ENCODE measurements at places on chromosomes 12 and 14.

- DNase-seq = no peak
These were observed 8.6 kb downstream of the GLTP start for GRCh38 chr12:109871668-109872314.

- DNase-seq = peak; percentile 48
These were observed 49.5 kb downstream of the ATP2A2 start for GRCh38 chr12:110330544-110330943.

DNA sequence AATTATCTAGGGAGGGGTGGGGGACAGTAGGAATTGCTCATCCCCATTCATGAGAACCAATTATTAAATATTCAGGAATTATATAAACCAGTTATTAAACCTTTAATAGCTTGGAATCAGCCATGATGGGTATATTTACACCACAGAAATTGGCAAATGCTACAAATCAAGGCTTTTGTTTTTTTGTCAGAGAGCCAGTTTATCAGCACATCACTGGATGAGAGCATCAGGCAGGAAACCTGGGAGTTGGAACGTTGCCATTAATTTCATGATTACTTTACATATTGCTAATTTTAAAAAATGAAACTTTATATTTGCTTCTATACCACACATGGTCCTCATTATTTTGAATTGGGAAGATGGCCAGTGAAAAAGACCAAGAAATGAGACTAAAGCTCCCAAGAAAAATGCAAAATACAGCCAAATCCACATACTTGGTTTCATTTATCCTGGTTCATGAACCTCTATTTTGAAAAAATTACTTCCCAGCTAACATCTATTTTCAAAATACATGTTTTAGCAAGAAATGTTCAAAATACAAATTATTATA is 48.4 kb downstream of the ATL1 start:
- DNase-seq = no peak

DNA sequence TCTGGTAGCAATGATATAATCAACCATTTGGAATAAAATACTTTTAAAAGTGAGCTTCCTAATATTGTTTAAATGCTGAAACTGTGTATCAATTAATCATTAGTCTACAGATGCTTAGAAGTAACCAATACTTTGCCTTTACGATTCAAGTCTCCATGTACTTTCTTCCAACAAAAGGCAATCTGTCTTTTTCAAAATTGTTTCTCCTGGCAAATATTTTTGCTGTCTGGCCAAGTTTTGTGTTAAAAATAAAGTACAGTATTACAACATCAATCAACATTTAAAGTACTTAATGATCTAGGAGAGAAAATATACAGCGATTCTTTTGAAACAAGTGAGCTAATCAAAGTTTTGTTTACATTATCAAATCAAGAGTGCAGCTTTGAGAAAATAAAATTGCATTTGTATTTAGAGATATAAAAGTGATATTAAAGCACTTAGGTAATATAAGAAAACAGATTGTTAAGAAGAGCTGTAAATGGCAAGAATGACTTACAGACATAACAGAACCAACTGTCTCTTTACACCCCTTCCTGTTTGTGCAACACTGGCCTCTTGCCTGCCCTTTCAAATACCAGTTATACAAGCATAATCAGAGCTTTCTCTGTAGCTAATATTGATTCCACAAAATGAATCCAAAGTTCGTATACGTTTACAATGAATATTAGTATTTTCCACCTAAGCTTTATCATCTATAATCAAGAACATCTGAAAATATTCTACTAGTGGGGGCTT is 38.2 kb upstream of the FBLN5 start:
- DNase-seq = no peak

DNA sequence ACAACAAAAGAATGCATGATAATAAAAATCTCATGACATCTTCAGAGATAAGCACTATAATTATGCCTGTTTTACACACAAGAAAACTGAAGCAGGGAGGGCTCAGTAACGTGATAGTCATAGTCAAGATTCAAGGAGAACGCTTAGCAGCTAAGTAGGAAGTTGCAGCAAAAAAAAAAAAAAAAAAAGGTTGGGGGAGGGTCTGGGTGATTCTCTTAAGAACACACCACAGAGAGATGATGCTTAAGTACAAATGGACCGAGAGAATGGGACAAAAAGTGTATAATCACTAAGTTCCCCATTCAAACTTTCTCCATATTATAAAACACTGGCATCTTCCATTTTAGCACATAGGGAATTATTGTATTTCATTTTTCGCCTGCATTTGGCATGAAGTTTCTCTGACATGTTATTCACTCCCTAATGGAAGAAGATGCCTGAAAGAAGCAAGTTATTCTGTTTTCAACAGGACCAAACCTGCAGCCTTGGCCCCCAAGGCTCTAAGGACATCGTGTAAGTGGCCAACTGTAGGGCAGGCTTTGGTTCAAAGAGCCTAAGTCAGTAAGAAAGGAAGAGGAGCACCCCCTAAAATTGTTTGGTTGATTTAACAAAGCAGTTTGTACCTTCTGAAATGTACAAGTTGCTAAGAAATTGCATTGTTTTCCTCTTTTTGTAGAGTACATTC is 142.9 kb upstream of the TMPO start:
- DNase-seq = no peak

GRCh38 chr14:22163051-22163450 is 426.0 kb downstream of the DAD1 start:
- DNase-seq = no peak

DNA sequence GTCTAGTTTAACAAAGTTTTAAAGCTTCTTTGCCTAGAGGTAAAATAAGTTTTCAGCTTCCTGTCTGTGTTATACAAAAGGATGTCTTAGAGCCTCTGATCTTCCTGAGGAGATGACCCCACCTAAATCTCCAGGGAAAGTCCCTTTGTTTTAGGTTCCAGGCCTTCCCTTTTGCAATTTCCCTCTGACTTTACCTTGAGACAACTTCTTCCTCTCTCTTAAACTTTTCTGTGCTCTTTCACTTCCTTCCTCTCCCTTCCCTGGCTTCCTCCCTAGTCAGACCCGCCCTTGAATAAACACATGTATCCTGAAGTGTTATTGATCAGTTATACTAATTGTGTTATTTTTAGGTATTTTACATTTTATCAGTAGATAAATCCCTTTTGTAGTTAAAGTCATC is 134.8 kb downstream of the DYRK2 start:
- no peak for DNase-seq

DNA sequence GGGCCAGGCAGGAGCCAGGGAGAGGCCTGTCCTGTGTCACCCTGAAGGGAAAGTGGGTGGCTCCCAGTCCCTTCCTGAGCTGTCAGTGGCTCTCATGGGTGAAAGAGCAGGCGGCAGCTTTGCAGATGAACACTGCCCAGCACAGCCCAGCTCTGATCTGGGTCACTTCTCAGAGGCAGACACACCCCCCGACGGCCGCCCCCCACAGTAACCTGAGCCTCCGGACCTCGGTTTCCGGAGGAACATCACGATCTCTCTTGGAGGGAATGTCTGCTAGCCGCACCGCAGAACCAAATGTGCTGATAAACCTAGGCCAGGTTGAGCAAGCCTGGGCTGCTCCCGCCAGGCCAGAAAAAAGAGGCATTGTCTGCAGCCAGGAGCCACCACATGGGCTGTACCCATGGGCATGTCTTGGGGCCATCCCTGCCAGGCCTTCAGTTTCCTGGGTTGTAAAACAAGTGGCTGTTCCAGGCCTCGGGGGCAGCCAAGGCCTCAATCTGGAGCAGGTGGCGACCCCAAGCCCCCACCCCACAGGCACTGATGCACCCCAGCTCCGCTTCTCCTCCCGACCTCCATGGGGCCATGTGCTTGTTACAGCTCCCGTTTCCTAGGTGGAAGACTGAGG is 57.6 kb downstream of the NCOR2 start:
- DNase-seq = peak; percentile 70

DNA sequence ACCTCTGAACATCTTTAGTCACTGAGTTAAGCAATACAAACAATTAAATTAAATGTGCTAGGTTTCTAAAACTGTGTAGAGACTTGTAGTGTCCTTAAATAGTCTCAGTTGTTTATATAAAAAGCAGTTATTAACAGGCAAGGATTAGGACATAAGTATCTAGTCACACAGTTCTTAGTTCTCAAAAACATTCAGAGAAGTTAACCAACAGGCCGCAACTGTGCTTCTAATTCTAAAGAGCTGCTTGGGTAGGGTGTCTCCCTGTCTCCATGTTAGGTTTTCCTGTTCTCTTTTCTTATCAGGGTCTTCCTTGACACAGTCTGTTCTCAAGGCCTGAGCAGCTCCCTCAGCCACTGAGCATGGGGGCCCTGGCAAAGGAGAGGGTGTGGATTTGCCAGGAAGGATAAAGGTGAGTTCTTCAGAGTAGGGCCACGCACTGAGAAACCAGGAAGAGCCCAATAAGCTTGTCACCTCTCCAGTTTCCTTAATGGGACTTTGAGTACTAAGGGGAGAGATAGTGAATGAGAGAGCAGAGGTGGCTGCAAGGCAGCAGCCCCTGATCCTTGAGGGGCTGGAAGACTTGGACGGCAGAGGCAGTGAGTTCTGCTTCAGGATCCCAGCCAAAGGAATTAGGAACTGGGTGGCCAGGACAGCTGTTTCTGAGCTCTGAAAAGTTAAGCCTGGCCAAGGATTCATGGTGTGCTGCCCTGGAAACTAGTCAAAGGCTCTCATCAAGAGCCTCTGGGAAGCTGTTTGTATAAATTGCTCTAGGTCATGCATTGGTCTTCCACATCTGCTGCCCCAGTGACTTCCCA is 177.3 kb downstream of the MYRFL start:
- DNase-seq = no peak

DNA sequence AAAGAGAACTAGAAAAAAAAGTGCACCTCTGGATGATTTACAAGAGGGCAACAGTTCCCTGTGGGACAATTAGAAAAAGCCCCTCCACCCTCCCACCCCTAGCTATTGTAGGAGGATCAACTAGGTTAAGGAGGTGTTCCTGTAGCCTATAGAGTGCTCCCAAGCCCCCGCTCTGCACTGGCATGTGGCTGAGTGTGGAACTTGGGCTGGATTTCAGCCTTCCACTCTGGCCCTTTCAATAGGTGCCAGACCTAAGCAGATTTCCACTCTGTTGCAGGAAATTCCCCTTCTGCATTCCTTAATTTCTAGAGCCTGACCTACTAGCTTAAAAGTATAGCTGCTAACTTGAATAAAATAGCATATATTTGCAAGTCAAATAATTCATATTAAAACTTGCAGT is 2.8 kb downstream of the NFATC4 start:
- no peak for DNase-seq

GRCh38 chr12:93379981-93380361 is 2.2 kb downstream of the NUDT4 start:
- DNase-seq = no peak

DNA sequence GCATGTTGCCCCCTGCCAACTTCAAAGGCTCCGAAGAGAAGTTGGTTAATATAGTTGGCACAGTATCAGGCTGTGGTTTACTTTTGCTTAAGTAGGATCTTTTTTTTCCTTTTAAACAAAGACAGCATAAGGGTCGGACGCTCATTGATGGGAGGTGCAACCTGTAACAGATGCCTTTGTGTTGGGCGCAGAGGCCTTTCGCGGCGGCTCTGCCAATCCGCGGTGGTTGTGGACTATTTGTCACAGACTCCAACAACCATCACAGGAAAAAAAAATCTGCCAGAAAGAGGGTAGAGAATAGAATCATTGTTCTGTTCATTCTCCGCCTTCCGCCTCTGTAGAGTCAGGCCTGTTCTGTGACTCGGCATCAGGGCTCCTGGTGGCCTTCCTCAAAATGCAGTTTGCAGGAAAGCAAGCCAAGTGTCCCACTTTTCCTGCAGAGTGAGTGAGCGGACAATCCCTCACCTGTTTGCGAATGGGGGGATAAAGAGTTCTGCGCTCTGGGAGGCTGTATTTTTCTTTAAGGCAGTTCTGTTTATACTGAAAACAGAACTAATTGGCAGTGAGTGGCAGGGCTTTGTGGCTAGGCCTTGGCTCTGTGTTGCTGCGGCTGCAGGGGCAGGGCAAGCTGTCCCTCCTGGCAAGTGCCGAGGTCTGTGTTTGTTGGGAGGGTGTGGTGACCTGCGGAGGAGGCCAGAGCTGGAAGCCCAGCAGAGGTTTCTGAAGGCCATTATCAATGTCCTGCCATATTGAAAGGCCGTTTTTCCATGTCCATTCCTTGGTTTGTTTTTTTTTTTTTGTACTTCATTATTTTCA is 83.0 kb upstream of the PIWIL1 start:
- peak; percentile 77 for DNase-seq

DNA sequence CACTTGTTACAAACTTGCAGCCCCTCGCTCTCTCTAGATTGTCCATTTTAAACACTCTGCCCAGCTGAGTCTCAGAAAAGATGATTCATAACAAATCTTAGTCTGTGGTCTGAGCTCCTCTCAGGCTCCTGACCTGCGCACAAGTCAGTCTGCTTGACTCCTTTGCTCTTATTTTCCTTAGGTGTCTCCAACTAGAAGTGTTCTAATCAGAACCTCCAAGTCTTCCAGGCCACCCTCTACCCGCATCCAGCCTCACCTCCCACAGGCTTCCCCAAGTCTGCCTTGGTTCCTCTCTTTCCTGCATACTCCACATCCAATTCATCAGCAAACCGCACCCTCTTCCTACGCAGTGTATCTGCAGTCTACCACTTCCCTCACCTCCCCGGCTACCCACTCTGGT is 42.4 kb upstream of the BDKRB2 start:
- no peak for DNase-seq

DNA sequence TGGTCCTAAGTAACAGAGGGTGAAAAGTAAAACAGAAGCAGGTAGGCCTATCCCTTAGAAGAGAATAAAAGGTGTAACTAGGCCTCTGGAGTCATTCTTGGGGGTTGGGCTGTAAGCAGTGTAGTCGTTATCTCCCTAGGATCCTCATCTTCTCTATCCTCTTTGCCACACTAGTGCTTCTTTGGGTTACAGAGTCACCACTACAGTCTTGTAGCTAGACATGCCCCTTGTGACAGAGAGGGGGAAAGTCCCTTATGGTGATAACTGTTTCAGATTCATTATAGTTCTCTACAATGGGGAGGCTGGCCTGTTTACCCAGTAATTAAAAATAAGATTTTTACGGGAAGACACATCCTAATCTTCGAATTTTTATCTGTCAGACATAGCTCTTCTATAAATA is 16.4 kb upstream of the SRP54 start:
- no peak for DNase-seq

GRCh38 chr14:87869619-87870583 is 123.1 kb downstream of the GALC start:
- DNase-seq = no peak

GRCh38 chr12:113577464-113578129 is 105.9 kb upstream of the LHX5 start:
- no peak for DNase-seq

GRCh38 chr12:90122681-90123080 is 414.0 kb upstream of the ATP2B1 start:
- DNase-seq = no peak

- no peak for DNase-seq
These were observed 8.1 kb upstream of the MSI1 start for GRCh38 chr12:120376934-120377572.

DNA sequence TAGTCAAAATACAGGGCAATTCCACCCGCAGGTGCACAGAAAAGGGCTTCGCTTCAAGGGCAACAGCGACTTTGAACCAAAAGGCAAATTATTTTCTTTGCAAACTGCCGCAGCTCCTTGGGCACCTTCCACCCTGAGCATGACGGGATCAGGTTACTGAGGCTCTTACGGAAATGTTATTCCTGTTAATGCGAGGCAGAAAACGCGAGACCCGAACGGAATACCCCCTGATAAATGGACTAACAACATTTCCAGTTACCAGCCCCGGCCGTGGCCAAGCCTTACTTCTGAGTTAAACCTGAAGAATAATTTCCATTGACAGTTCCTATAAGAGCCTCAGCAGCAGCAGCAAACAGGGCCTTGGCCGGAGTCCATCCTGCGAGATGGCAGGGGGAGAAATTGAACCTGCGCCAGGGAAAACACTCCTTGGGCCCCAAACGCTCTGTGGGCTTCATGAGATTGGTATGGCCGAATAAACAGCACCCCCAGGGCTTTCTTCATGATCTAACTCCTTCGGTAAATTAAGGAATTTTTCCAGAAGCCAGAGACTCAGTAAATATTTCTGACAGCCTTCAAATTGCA is 70.0 kb upstream of the DICER1 start:
- no peak for DNase-seq
